Progenitor cell of endocrine pancreas (in vitro differentiated cells): ENCODE measurements at places on chromosomes 5 and 9.

DNA sequence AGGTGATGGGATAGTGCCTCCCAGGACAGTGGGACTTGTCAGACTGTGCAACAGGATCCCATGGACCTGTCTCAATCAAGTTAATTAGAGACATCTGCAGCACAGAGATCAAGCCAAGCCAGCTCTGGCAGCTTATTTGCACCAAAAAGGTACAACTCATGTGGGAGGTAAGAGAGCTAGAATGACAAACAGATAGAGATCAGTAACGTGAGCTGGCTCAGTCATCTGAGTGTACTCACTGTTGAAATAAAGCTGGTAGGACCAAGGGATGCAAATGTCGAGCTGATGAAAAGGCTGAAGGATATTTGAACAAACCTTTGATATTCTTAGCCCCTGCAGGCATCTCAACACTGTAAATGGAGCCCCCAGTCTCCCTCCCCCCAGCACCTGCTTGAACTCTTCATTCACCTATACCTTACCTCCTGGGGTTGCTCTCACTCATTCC, 198.1 kb downstream of the EFNA5 start:
- H3K36me3 ChIP-seq = no peaks in the 10 kb centered on the region
- no peak for DNase-seq
- H3K4me3 ChIP-seq = no peak overlapping the region
- H3K27me3 ChIP-seq = no peaks in the 10 kb centered on the region
- H3K4me1 ChIP-seq = peaks cover 45% of the 10 kb centered on the region

- DNase-seq = no peak
- H3K36me3 ChIP-seq = no peaks in the 10 kb centered on the region
- no peak overlapping the region for H3K4me3 ChIP-seq
- H3K4me1 ChIP-seq = no peaks in the 10 kb centered on the region
- H3K27me3 ChIP-seq = peaks cover 29% of the 10 kb centered on the region
Measured at GRCh38 chr5:133603711-133604110, 8.6 kb downstream of the FSTL4 start.

- peaks cover 12% of the 10 kb centered on the region for H3K4me1 ChIP-seq
- no peaks in the 10 kb centered on the region for H3K36me3 ChIP-seq
- no peak overlapping the region for H3K4me3 ChIP-seq
- H3K27ac ChIP-seq = no peak overlapping the region
Measured at GRCh38 chr9:117305454-117305853, 109.4 kb downstream of the ASTN2 start.

- H3K36me3 ChIP-seq = peaks cover 1% of the 10 kb centered on the region
- no peaks in the 10 kb centered on the region for H3K27me3 ChIP-seq
- DNase-seq = no peak
- H3K4me1 ChIP-seq = no peaks in the 10 kb centered on the region
- H3K27ac ChIP-seq = no peak within 1 kb of the TSS
Measured at GRCh38 chr9:111794835-111795556, at the start of gene SHOC1. Gene SHOC1 (minus strand): TSS chr9:111794937. CDS start chr9:111791418, 3,519 bp downstream.

GRCh38 chr5:1227667-1228066, 2.5 kb downstream of the SLC6A18 start:
- H3K27me3 ChIP-seq = peaks cover 4% of the 10 kb centered on the region
- no peak for DNase-seq
- H3K36me3 ChIP-seq = no peaks in the 10 kb centered on the region
- H3K4me1 ChIP-seq = peaks cover 4% of the 10 kb centered on the region
- no peak overlapping the region for H3K4me3 ChIP-seq

GRCh38 chr5:140111011-140111858, 2.7 kb upstream of the PURA start:
- no peak overlapping the region for H3K27ac ChIP-seq
- no peak overlapping the region for H3K4me3 ChIP-seq
- peaks cover 58% of the 10 kb centered on the region for H3K27me3 ChIP-seq
- H3K36me3 ChIP-seq = no peaks in the 10 kb centered on the region
- peaks cover 27% of the 10 kb centered on the region for H3K4me1 ChIP-seq

GRCh38 chr9:117265253-117265652, 149.6 kb downstream of the ASTN2 start:
- peaks cover 6% of the 10 kb centered on the region for H3K4me1 ChIP-seq
- no peak for DNase-seq
- no peak overlapping the region for H3K27ac ChIP-seq
- H3K36me3 ChIP-seq = no peaks in the 10 kb centered on the region
- no peaks in the 10 kb centered on the region for H3K27me3 ChIP-seq

- no peak overlapping the region for H3K4me3 ChIP-seq
- no peak for DNase-seq
- H3K4me1 ChIP-seq = peaks cover 2% of the 10 kb centered on the region
Measured at GRCh38 chr5:146539973-146540372, 24.0 kb upstream of the GPR151 start.

DNA sequence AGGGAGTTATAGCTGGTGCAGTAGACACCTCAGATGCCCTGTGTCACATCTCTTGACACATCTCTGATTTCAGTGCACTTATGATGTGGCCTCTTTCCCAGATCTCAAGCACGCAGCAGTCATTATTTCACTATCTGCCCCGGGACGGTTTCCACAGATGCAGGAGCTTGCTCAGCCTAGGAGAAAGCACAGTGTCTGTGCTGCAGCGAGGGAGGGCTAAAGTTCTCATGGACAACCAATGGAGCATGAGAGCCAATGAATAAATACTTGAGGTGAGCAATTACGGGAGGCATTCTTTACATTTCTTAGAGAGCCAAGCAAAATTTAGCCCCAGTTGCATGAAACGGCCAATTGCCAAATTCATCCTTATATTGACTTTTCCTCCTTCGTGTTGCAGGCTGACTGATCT, 7.4 kb upstream of the MOB3B start:
- H3K4me1 ChIP-seq = peaks cover 4% of the 10 kb centered on the region
- H3K36me3 ChIP-seq = no peaks in the 10 kb centered on the region
- DNase-seq = no peak

DNA sequence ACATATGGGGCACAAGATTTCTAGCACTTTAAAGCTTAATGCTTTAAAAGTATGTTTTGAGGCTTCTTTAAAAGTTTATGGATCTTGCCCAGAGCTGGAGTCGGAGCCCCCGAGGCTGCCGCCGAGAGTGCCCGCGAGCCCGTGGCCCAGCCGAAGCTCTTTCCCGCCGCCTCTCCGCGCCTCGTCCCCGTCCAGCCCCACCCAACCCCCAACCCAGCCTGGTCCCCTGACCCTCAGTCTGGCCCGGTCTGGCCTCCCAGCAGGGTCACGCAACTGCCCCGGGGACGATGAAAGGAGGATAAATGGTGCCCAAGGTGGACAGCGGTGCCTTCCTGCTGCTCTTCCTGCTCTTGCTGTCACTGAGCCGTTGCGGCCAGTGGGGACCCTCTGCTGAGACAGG, 1.7 kb downstream of the TSSK1B start:
- no peak overlapping the region for H3K27ac ChIP-seq
- DNase-seq = no peak
- H3K27me3 ChIP-seq = no peaks in the 10 kb centered on the region
- peaks cover 16% of the 10 kb centered on the region for H3K4me1 ChIP-seq

GRCh38 chr5:142014911-142015584, 2.2 kb upstream of the GNPDA1 start:
- no peaks in the 10 kb centered on the region for H3K27me3 ChIP-seq
- peak overlapping the region; percentile 21 for H3K4me3 ChIP-seq
- DNase-seq = no peak
- H3K4me1 ChIP-seq = peaks cover 18% of the 10 kb centered on the region
- no peaks in the 10 kb centered on the region for H3K36me3 ChIP-seq

GRCh38 chr5:59274106-59274636, 619.4 kb downstream of the PDE4D start:
- H3K4me3 ChIP-seq = no peak overlapping the region
- H3K36me3 ChIP-seq = no peaks in the 10 kb centered on the region

DNA sequence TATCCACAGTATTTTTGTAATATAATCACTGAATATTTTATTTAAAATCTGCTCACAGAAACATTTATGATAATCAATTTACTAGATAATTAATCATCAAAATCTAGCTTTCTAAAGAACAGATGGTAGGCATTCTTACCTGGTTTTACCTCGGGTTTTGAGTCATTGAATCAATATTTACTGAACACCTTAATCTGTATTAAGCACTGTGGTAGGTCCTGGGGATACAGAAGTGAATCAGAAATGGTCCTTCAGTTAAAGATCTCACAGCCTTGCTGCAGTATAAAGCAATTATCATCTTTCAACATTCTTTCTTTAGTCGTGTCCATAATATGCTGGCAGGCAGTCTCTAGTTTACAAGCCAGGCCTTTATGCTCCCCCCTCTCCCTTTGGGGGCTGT, 2.0 kb upstream of the MEIKIN start:
- no peak overlapping the region for H3K4me3 ChIP-seq
- no peaks in the 10 kb centered on the region for H3K27me3 ChIP-seq
- no peak overlapping the region for H3K27ac ChIP-seq
- peaks cover 4% of the 10 kb centered on the region for H3K4me1 ChIP-seq
- DNase-seq = no peak
- H3K36me3 ChIP-seq = no peaks in the 10 kb centered on the region

DNA sequence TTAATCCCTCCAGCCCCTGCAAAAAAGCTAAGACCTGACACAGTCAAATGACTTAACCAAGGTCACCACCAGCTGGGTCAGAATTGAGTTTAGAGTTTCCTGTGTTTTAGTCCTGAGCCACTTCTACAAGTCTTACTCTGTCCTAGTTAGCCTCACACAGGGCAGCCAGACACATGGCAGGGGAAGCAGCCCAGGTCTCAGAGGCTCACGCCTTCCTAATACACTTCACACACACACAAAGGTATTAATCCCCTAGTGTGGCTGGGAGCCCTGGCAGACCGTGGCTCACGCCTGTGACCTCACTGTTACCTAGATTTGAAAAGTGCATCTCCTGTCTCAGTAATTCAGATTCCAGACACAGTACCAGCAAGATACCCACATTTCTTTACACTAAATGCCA, 77.4 kb upstream of the WWC1 start:
- DNase-seq = no peak
- H3K36me3 ChIP-seq = no peaks in the 10 kb centered on the region
- H3K27me3 ChIP-seq = no peaks in the 10 kb centered on the region

GRCh38 chr9:129138144-129138462, 26.9 kb downstream of the PTPA start:
- H3K4me3 ChIP-seq = no peak overlapping the region
- peaks cover 29% of the 10 kb centered on the region for H3K4me1 ChIP-seq
- H3K27ac ChIP-seq = no peak overlapping the region
- peaks cover 10% of the 10 kb centered on the region for H3K36me3 ChIP-seq
- no peak for DNase-seq

GRCh38 chr9:104810421-104811339, 46.8 kb downstream of the NIPSNAP3B start:
- DNase-seq = no peak
- H3K4me3 ChIP-seq = no peak overlapping the region
- no peaks in the 10 kb centered on the region for H3K27me3 ChIP-seq
- peaks cover 30% of the 10 kb centered on the region for H3K36me3 ChIP-seq
- H3K27ac ChIP-seq = no peak overlapping the region
- H3K4me1 ChIP-seq = peaks cover 2% of the 10 kb centered on the region

DNA sequence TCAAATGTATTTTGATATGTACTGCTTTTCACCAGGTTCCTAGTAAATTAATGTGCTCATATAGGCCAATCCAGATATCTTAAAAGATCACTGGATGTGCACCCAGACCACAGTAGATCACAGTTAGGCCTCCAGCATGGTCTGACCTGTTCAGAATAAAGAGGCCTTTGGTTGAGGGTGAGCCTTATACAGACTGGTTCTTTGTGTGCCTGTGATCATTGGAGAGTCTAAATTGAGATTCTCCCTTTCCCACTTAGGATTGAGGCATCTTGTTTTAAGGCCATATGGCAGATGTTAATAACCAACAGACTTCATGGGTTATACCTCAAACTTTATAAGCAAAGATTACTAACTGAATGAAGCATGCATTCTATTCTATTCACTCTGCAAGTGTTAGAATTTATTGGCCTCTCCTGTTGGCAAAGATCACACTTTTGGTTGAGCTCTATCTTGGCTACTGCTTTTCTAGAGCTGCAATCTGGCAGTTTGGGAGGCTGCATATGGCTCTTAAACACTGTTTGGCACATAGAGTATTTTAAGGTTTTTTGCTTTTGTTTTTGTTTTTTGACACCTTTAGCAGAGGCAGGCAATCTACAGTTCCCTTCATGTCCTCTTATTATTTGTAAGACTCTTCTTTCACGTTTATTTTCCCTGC, 8.5 kb downstream of the CHSY3 start:
- H3K27me3 ChIP-seq = peaks cover 6% of the 10 kb centered on the region
- no peaks in the 10 kb centered on the region for H3K36me3 ChIP-seq
- no peak overlapping the region for H3K27ac ChIP-seq
- DNase-seq = no peak
- H3K4me1 ChIP-seq = no peaks in the 10 kb centered on the region

GRCh38 chr5:154625031-154625430, 130.1 kb upstream of the LARP1 start:
- peaks cover 4% of the 10 kb centered on the region for H3K27me3 ChIP-seq
- no peaks in the 10 kb centered on the region for H3K36me3 ChIP-seq
- H3K4me1 ChIP-seq = no peaks in the 10 kb centered on the region
- H3K27ac ChIP-seq = no peak overlapping the region
- H3K4me3 ChIP-seq = no peak overlapping the region
- no peak for DNase-seq

GRCh38 chr9:124399323-124399967, 15.8 kb downstream of the PSMB7 start:
- H3K27ac ChIP-seq = no peak overlapping the region
- no peak overlapping the region for H3K4me3 ChIP-seq
- no peaks in the 10 kb centered on the region for H3K4me1 ChIP-seq
- H3K36me3 ChIP-seq = peaks cover 20% of the 10 kb centered on the region
- H3K27me3 ChIP-seq = no peaks in the 10 kb centered on the region

DNA sequence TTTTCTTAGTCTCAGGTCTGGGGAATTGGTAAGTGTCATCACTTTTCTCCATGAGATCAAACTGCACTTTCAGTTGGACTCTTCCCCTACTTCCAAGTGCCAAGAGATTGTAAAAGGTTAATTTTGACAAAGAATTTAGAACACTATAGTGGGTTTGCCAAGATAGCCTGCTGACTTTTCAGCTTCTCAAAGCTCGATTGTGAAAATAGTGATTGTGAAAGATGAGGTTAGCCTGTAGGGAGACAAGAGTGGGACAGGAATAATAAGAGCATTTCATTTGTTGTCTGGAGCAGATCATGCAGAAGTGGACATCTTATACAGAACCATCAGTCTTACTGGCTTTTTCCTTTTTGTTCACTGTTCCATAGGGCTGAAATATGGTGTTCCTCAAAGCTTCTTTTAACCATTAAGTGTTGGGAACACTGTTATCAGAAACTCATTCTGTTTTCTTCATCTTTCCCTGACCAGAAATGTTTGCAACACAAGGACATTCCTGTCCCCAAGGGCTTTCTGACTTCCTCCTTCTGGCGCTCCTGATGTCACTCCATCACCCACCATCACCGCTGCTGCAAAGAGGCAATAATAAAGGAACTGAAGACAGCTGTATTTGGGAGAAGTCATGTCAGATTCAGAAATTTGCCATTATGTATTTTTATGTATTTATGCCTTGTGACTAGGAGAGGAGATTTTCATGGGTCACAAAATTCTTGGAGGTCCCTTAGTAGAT, 11.6 kb upstream of the SPTAN1 start:
- H3K4me3 ChIP-seq = no peak overlapping the region
- no peaks in the 10 kb centered on the region for H3K27me3 ChIP-seq
- peaks cover 21% of the 10 kb centered on the region for H3K36me3 ChIP-seq
- no peak overlapping the region for H3K27ac ChIP-seq
- no peak for DNase-seq
- no peaks in the 10 kb centered on the region for H3K4me1 ChIP-seq
